Bronchus fibroblast of lung (primary cell): ENCODE measurements at places on chromosomes 2 and 18. TPM values are rescaled to one million over a fixed set of nuclear protein-coding genes. Genes with fewer than 3 reads are reported as not detected.

Gene OTOF
- total RNA-seq: not detected in 2 replicates

Gene MERTK
- total RNA-seq: 0.74 and 2.4 TPM in 2 replicates

Gene GPD2
- total RNA-seq: 48.5 and 58.7 TPM in 2 replicates

Gene ANTXR1
- total RNA-seq: 23.8 and 24.5 TPM in 2 replicates
